ENCODE measurements at places on chromosomes 7 and 10. TPM values are rescaled to one million over a fixed set of nuclear protein-coding genes. Genes with fewer than 3 reads are reported as not detected.

The AKAP9 gene
- total RNA-seq = 57.1 TPM

The GLI3 gene
- total RNA-seq = 5.5 TPM

The NCF1 gene
- not detected for total RNA-seq

The FOXP2 gene
- total RNA-seq = 6.2 TPM

The MARCHF5 gene
- total RNA-seq = 12.7 TPM

The MTURN gene
- total RNA-seq = 21.1 TPM

The GPR85 gene
- 12.0 TPM for total RNA-seq

Data from melanocyte of skin (primary cell).